CD4-positive, alpha-beta T cell (primary cell): ENCODE measurements at places on chromosomes 12 and 14. TPM values are rescaled to one million over a fixed set of nuclear protein-coding genes. Genes with fewer than 3 reads are reported as not detected.

GRCh38 chr14:74563586-74564159 lies 48.4 kb downstream of the LTBP2 start:
- DNase-seq: no peak

Gene TAC3
- not detected for total RNA-seq

GRCh38 chr12:13976028-13976584 lies 5.3 kb downstream of the GRIN2B start:
- no peak for DNase-seq

Gene KCNA1
- not detected for total RNA-seq

Gene FGF6
- not detected for total RNA-seq

GRCh38 chr12:96902076-96902475 lies 5.0 kb upstream of the NEDD1 start:
- no peak for DNase-seq

- no peak for DNase-seq
These were observed 31.1 kb upstream of the RIC8B start for GRCh38 chr12:106743270-106743988.

DNA sequence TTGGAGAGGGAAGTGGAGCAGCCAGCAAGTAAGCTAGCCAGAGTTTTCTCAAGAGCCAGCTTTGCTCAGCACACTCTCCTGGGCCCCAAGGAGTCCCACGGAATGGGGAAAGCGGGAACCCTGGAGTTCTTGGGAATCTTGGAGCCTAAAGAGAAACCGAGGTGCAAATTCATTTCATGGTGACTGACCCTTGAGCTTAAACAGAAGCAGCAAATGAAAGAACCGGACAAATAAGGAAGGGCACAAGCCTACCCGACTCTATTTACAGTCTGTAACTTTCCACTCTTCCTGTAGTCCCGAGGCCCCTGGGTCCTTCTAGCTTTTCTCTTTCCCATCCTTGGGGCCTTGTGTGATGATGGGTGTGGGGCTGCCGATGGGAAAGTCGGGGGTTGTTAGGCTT lies 18.1 kb upstream of the TIGAR start:
- DNase-seq: no peak

DNA sequence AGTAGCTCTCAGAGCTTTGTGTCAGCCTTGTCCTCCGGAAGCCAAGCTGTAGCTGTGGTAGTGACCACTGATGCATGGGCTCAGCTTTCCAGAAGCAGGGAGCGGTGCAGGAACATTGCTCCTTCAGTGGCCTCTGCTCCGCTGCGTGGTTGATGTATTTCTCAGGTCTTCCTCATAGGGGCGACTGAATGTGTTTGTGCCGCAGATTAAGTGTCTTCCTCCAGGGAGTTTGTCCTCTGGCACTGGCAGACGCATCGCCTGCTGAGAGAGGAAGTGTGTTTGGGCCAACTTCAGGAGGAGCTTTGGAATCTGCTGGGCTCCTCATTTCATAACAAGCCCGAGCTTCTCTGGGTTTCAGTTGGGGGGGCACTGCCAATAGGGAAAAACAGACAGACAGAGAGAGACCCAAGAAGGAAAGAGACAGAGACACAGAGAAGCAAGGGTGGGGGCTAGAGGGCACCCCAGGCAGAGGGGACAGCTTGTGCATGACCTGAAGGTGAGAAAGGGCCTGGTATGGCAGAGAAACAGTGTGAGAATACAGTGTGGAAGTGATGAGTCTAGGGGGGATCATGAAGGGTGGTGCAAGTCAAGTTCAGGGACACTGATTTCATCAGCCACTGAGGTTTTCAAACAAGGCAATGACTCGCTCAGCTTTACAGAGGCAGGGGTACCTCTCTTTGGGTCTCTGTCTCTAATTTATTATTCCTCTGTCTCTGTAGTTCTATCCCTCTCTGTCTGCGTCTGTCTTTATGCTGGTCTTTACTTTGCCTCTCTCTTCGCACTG lies 69.4 kb upstream of the PRIMA1 start:
- DNase-seq: no peak

Gene HOXC12
- total RNA-seq: not detected

Gene ANKRD9
- 4.4 TPM for total RNA-seq

GRCh38 chr14:71964716-71965115 lies 32.5 kb downstream of the RGS6 start:
- no peak for DNase-seq

GRCh38 chr12:38391007-38391406 lies 74.4 kb downstream of the ALG10B start:
- DNase-seq: no peak

GRCh38 chr14:59964251-59965007 lies 44.5 kb downstream of the LRRC9 start:
- no peak for DNase-seq

GRCh38 chr12:111406474-111407376 lies 1.0 kb downstream of the SH2B3 start:
- DNase-seq: no peak
